ENCODE measurements at places on chromosomes 4 and X.

DNA sequence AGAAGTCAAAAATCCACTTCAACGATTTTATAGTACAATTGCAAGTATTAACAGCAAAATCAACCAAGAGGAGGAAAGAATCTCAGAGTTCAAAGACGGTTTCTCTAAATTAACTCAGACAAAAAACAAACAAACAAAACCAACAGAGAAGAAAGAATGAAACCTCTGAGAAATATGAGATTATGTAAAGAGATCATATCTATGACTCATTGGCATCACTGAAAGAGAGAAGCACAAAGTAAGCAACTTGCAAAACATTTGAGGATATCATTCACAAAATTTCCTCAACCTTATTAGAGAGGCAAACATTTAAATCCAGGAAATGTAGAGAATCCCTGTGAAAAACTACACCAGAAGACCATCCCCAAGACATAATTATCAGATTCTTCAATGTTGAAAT lies 370.4 kb downstream of the INPP4B start:
- DNase-seq: no peak

DNA sequence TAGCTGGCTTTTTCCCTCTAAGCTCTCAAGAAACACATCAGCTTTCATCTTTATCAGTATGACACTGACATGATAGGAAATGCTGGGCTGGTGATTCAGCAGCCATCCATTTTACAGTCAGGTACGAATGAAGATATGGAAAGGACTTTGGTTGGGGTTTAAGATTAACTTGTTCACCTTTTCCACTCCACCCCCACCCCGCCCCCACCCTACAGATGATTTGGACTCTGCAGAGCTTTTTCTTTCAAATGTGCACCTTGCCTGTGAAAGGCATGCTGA lies 132.6 kb downstream of the AKAP4 start:
- DNase-seq: no peak

GRCh38 chrX:29627833-29628232 lies 587.5 kb upstream of the MAGEB2 start:
- DNase-seq: no peak

GRCh38 chr4:80446248-80446647 lies 110.7 kb downstream of the CFAP299 start:
- no peak for DNase-seq

DNA sequence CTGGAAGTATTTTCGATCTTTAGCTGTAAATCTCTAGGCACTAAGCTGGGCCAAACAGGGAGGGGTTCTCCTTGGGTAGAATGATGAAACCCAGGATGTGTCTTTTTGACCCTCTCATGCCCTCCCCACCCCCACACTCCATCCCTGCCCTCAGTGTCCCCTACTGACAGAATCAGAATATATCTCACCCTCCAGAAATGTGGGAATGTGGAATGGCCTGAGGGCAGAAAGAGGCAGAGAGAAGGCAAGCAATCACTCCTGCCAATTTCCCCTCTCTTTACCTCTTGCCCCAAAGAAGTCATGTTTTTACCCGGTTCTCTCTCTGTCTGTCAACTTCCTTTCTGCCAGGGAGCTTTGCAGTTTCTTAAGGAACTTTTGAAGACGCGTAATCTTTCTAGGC lies 34.4 kb downstream of the RAP2C start:
- DNase-seq: no peak

- DNase-seq: no peak
Measured at GRCh38 chr4:8308856-8309771, 39.6 kb downstream of the HTRA3 start.

DNA sequence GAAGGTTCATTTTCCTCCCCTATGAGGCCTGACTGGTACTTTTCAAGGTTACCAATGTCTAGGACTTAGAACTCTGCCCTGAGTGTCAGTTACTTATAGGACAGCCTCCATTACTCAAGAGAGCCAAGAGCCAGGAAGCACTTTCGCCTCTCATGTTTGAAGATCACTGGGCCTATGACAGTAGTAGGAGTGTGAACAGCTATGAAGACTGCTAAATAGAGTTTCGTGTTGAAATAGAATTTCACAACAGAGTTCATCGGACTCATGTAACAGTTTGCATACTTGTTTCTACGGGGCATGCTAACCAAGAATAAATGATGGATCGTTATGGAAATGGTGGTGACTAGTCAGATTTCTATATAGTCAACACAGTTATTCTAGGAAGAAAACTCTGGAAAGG lies 97.8 kb upstream of the GPC4 start:
- no peak for DNase-seq

GRCh38 chr4:160375772-160376452 lies 1273.0 kb downstream of the RAPGEF2 start:
- DNase-seq: no peak

- no peak for DNase-seq
Measured at GRCh38 chr4:962231-963208, 10.8 kb downstream of the DGKQ start.

DNA sequence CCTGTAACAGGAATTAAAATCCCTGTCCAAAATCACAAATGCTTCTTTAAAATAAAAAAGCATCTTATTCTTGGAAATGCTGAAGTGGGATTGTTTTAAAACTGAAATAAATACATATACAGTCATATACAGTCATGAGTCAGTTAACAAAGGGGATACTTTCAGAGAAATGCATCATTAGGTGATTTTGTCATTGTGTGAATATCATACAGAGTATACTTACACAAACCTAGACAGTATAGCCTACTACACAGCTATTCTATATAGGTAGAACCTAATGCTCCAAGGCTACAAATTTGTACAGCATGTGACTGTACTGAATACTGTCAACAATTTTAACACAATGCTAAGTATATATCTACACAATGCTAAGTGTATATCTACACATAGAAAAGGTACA lies 104.3 kb downstream of the BRWD3 start:
- DNase-seq: no peak

Measured in stimulated activated CD4-positive, alpha-beta T cell treated with anti-CD3 and anti-CD28 coated beads, Interleukin-1b, Interleukin-23, amount 100 ng/mL, for 1 hour (primary cell).